Activated naive CD4-positive, alpha-beta T cell treated with anti-CD3 and anti-CD28 coated beads, Interleukin-2, amount 10 ng/mL, durations not matched to agents 7 days and 5 days (primary cell): ENCODE measurements at places on chromosomes 7 and 10.

GRCh38 chr7:71772779-71773178 lies 639.4 kb downstream of the CALN1 start:
- DNase-seq = no peak

DNA sequence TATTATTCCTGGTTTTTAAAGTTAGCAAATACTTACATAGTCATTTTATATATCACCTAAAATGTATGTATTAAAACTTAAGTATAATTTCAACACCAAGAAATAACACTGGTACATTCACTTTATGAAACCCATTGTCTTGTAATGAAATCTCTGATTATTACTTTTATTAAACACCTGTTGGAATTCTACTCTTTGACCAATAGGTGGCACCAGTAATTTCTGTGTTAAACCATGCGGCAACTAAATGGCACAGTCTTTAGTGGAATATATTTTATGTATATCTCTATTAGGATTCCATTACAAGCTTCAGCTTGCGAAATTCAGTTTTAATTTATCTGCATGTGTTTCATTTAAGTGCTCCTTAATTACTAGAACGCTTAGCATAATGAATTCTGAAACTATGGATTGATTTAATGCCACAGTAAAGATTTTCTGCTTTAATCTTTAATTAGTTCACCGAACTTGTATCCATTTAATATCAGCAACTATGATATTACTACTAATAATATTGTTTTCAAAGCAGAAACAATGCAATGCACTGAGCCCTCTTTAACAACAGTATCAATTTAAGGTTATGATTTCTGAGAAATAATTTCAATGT lies 181.3 kb downstream of the MAGI2 start:
- no peak for DNase-seq

- DNase-seq = no peak
These were observed 116.6 kb downstream of the NEURL1 start for GRCh38 chr10:103610083-103610472.

DNA sequence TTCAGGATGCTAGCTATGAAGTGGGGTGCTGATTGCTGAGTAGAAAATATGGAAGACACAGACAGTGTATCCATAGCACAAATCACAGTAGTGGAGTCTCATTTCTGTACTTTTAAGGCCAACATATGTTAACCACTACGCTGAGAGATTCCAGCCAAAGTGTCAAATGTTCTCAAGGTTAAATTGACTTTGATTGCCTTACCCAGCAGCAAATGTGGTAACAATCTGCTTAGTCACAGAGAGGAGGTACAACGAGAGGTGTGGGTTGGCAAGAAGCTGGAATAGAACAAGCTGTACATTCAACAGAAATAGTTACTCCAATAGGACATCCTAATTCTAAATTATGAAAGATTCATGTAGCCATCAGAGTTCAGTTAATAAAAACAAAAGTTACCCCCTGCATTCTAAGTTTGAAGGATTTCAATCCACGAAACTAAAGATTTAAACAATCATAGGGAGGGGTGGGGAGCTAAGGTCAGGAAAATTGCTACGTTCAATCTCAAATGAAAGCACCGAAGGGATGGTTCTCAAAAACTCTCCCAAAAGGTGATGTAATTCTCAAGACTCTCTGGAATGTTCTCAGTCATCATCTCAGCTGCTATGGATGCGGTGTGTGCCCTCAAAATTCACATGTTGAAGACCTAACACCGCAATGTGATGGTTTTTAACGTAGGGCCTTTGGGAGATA lies 137.0 kb downstream of the ETV1 start:
- no peak for DNase-seq

GRCh38 chr7:43151076-43151475 lies 38.6 kb downstream of the HECW1 start:
- no peak for DNase-seq

DNA sequence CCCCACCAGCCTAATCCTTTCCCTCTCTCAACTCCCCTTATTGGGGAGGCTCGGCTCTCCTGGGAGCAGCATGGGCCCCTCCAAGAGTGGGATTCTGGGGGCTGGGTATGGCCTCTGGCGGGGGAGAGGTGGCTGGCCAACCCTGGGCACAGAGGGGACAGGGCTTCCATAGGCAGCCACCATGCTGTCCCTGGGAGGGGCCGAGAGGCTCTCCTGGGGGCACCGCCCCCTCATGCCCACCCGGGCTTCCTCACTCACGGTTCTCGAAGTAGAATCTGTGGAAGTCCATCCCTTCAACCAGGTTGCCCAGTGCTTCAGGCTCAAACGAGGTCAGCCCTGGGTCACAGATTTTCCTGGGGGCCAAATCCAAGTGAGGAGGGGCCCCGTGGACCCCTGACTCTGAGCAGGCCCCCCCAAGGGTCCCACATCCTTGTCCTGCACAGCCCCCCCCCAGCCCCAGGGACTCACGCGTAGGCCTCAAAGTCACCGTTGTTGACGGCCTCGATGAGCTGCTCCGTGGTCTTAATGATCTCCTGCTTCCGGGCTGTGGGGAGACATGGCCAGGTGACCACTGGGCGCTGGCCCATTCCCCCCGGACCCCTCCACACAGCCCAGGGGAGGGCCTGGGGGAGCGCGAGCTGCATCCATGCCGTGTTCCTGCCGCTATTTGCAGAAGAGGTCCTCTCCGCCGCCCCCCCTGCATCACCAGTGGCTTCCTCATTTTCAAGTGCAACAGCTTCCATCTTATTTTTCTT lies 19.8 kb downstream of the YKT6 start:
- no peak for DNase-seq

DNA sequence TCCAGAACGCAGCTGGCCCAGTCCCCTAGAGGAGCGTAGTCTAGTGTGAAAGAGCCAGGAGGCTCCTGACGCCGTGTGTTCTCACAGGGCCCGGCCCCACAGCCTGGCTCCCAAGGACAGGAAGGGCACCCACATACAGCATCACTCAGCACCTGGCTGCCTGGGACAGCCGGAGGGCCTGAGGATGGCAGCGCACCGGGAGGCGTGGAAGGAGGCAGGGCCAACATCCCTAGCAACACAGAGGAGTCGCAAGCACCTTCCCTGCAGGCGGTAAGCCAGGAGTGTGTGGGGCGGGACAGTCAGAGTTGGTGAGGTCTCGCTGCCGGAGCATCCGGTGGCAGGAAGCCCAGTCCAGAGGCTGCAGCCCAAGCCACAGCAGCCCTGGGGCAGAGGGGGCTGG lies 125.8 kb downstream of the MAD1L1 start:
- DNase-seq = no peak
